A549 treated with AZD2906 at 1 μM for 4 hours (cell line): ENCODE measurements at places on chromosomes 6 and 20. TPM values are rescaled to one million over a fixed set of nuclear protein-coding genes. Genes with fewer than 3 reads are reported as not detected.

The VWA7 gene
- total RNA-seq, result 1.3 to 1.9 TPM (median 1.5 TPM) in 5 replicates

The SLC16A10 gene
- 0.34 to 0.78 TPM (median 0.76 TPM) in 5 replicates for total RNA-seq

The NTSR1 gene
- 0.05 to 0.12 TPM (median 0.09 TPM) in 5 replicates for total RNA-seq

The POLR1H gene
- 26.5 to 37.6 TPM (median 32.0 TPM) in 5 replicates for total RNA-seq

The CCR6 gene
- 0.08 TPM in 1 of 5 replicates, not detected in the others for total RNA-seq

The PHACTR1 gene
- total RNA-seq, result 0.11 TPM in 1 of 5 replicates, not detected in the others

The SYCP2 gene
- 0.25 to 0.60 TPM (median 0.42 TPM) in 5 replicates for total RNA-seq

The NKX2-2 gene
- total RNA-seq, result not detected in 5 replicates

The DDRGK1 gene
- total RNA-seq, result 78.2 to 103 TPM (median 99.3 TPM) in 5 replicates

The LAMA2 gene
- total RNA-seq, result 0.52 to 0.70 TPM (median 0.59 TPM) in 5 replicates

The MLN gene
- not detected in 5 replicates for total RNA-seq

The SLC17A1 gene
- total RNA-seq, result 0.06 TPM in 1 of 5 replicates, not detected in the others

The RAD21L1 gene
- not detected in 5 replicates for total RNA-seq

The HAO1 gene
- total RNA-seq, result not detected in 5 replicates

The UBE3D gene
- total RNA-seq, result 2.8 to 3.7 TPM (median 2.9 TPM) in 5 replicates

The CBLN4 gene
- not detected in 5 replicates for total RNA-seq

The IL20RA gene
- total RNA-seq, result 0.06 to 0.14 TPM in 2 of 5 replicates, not detected in the others

The PTCHD4 gene
- total RNA-seq, result 0.02 to 0.05 TPM (median 0.04 TPM) in 4 of 5 replicates, not detected in the other

The C6orf52 gene
- 1.1 to 2.4 TPM (median 1.9 TPM) in 5 replicates for total RNA-seq

The MUCL3 gene
- 0.09 to 0.17 TPM (median 0.10 TPM) in 5 replicates for total RNA-seq

The SAPCD1 gene
- 1.6 to 4.2 TPM (median 3.1 TPM) in 5 replicates for total RNA-seq

The TAP1 gene
- total RNA-seq, result 32.0 to 36.9 TPM (median 34.0 TPM) in 5 replicates
